Activated naive CD4-positive, alpha-beta T cell treated with anti-CD3 and anti-CD28 coated beads for 36 hours (primary cell): ENCODE measurements at places on chromosomes 11 and 22. TPM values are rescaled to one million over a fixed set of nuclear protein-coding genes. Genes with fewer than 3 reads are reported as not detected.

- DNase-seq = no peak
Measured at GRCh38 chr11:125193416-125193726, 28.8 kb downstream of the PKNOX2 start.

DNA sequence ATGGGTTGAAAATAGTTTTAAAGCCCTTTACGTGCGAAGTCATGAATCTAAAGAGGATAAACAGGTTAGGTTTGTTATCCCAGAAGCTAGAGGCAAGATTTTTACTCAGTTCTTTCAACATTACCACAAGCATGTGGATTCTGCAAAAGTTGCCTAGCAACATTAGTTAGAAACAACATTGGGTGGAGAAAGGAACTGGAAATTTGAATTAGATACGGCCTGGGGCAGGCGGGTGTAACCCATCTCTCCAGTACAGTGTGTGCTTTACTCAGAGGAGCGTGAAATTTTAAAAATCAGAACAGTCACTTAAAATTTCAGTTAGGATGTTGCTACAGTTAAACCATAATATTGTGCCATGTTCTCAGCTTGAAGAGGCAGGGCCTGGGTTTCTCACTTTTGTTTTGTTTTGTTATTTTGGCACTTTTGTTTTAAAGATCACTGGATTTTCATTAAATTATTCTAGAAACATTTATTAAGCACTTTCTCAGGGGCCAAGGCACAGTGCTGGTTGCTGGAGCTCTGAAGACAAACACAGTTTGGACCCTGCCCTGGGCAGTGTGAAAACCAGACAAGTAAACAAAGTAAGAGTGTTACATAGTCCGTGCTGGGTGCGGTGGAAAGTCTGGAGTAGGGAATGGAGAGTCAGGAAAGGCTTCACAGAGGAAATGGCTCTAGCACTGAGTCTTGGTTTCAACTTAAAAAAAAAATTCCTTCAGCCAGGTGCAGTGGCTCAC, 4.4 kb upstream of the WEE1 start:
- no peak for DNase-seq

DNA sequence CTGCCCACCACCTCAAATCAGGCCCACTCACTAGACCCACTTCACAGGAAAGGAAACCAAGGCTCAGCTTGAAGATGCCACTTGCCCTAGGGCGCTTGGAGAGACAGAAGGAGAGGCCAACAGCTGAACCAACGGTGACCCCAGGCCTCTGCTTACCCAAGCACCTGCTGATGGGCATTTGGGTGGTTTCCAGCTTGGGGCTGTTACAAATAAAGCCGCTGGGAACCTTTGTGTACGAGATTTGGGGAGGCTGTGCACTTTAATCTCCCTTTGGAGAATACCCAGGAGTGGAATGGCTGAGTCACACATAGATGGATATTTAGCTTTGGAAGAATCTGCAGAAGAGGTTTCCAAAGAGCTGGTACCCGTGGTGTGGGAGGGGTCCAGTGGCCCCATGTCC, 50.9 kb upstream of the LINC01488 start:
- DNase-seq = no peak

DNA sequence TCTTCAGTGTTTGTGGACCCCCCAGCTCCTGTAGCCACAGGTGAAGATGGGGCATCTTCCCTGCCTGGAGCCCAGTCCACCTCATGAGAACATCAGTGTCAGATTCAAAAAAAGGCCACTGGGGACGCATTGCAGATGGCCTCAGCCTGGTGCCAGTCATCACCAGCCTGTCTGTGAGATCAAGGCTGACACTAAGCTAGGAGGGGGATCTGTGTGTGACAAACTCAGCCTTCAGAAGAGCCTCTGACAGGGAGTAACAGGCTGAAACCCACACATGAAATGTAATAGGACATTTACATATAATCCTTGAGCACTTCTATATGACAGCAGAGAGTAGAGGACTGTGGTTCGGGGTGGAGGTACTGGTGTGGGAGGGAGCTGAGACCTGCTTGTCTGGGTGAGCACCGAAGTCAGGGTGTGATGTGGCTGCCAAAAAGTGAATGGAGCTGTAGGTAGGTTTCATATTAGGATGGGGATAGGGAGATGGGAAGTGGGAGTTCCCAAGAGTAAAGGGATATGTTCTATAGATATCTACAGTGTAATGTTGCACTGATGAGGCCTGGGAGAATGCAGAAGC, 20.5 kb upstream of the CCDC134 start:
- peak; percentile 48 for DNase-seq

DNA sequence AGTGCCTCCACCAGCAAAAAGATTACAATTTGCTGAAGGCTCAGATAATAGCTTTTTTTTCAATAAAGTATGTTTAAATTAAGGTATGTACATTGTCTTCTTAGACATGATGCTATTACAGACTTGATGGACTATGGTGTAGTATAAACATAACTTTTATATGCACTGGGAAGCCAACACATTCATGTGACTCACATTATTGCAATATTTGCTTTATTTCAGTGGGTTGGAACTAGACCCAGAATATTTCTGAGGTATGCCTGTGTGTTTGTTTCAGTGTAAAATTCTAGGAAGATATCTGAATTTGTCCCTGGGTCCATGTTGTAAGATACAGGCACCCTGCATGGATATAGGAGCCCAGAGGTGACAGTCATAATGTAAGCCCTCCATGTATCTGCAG, 120.0 kb upstream of the BDNF start:
- no peak for DNase-seq

GRCh38 chr11:65887723-65888162, 528 bp downstream of the FIBP start:
- peak; percentile 50 for DNase-seq

- DNase-seq = peak; percentile 82
Measured at GRCh38 chr11:72591785-72592502, 82.3 kb downstream of the PDE2A start.

- peak; percentile 79 for DNase-seq
Measured at GRCh38 chr11:68142028-68142412, 20.8 kb upstream of the CHKA start.

GRCh38 chr11:38593649-38594048, 1995.6 kb upstream of the RAG2 start:
- no peak for DNase-seq

The PRG2 gene
- 1.0 TPM for total RNA-seq

The MOV10L1 gene
- total RNA-seq = not detected
